ENCODE measurements at places on chromosomes 7 and 10. TPM values are rescaled to one million over a fixed set of nuclear protein-coding genes. Genes with fewer than 3 reads are reported as not detected.
A peak's percentile ranks its signal among the peaks of the same experiment; 100 is the strongest.

GRCh38 chr7:42993038-42993437, 60.9 kb downstream of the MRPL32 start:
- H3K4me1 ChIP-seq: no peaks in the 10 kb centered on the region
- H3K4me3 ChIP-seq: no peak overlapping the region
- no peak overlapping the region for H3K27ac ChIP-seq
- peaks cover 34% of the 10 kb centered on the region for H3K27me3 ChIP-seq
- H3K36me3 ChIP-seq: no peaks in the 10 kb centered on the region
- DNase-seq: no peak

DNA sequence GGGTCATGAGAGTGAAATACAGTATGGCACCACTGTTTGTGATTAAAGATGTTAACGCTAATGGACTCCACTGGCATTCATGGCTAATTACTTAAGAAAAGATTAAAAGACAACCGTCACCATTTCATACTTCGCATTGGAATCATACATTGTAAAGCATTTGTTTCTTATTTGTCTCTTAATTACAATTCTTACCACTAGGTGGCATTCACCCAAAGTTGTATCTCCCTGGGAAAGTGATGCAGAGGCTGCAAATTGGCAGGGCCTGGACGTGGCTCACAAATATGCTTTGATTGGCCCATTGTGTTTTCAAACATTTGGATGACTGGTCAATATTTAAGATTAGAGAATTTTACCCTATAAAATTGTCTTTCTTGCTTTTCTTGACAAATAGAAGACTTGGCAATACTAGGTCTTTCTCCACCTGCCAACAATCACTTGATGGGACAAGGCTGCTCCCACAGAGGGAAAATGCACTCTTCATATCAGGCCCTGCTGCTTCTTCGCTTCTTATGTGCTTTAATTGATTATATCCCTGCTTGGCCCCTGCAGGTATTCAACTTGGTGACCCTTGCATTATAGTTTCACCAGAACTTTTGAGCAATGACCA, 72.1 kb upstream of the STARD3NL start:
- no peaks in the 10 kb centered on the region for H3K36me3 ChIP-seq
- no peak overlapping the region for H3K27ac ChIP-seq
- no peak overlapping the region for H3K4me3 ChIP-seq
- no peak for DNase-seq

GRCh38 chr7:159067576-159068487, 76.8 kb downstream of the VIPR2 start:
- H3K36me3 ChIP-seq: no peaks in the 10 kb centered on the region
- peaks cover 19% of the 10 kb centered on the region for H3K4me1 ChIP-seq
- peak overlapping the region; percentile 29 for H3K4me3 ChIP-seq
- H3K27ac ChIP-seq: no peak overlapping the region
- H3K27me3 ChIP-seq: peaks cover 4% of the 10 kb centered on the region

- peaks cover 7% of the 10 kb centered on the region for H3K4me1 ChIP-seq
- no peak for DNase-seq
- H3K27ac ChIP-seq: no peak overlapping the region
Measured at GRCh38 chr10:80072584-80072983, 5.9 kb upstream of the TMEM254 start.

- H3K27ac ChIP-seq: no peak overlapping the region
- H3K27me3 ChIP-seq: peaks cover 7% of the 10 kb centered on the region
- peaks cover 7% of the 10 kb centered on the region for H3K36me3 ChIP-seq
- no peaks in the 10 kb centered on the region for H3K4me1 ChIP-seq
Measured at GRCh38 chr10:790821-791551, 101.5 kb upstream of the DIP2C start.

- peak overlapping the region; percentile 75 for H3K27ac ChIP-seq
- H3K4me3 ChIP-seq: peak overlapping the region; percentile 50
- H3K4me1 ChIP-seq: peaks cover 67% of the 10 kb centered on the region
- H3K36me3 ChIP-seq: peaks cover 7% of the 10 kb centered on the region
Measured at GRCh38 chr7:35725280-35725680, 30.3 kb upstream of the HERPUD2 start.

GRCh38 chr7:131095346-131095745, 232.3 kb upstream of the MKLN1 start:
- peaks cover 68% of the 10 kb centered on the region for H3K4me1 ChIP-seq
- H3K36me3 ChIP-seq: peaks cover 48% of the 10 kb centered on the region
- no peak overlapping the region for H3K27ac ChIP-seq
- DNase-seq: no peak
- no peak overlapping the region for H3K4me3 ChIP-seq

DNA sequence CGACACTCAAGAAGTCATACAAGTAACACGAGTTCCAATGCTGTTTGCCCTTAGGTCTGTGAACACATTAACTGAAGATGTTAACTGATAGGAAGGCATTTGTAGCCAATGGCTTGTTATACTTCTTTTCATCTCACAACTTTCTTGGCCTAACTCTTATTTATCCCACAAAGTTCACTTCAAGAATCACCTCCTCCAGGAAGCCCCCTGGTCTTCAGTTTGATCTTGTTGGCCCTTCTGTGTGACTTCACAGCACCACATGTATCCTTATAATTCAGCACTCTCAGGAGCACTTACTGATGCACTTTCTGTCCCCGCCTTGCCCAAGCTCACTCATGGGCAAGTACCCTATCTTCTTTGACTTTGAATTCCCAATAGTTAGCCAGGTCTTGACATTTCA, 159.6 kb downstream of the RAPGEF5 start:
- no peaks in the 10 kb centered on the region for H3K4me1 ChIP-seq
- no peak overlapping the region for H3K27ac ChIP-seq
- H3K4me3 ChIP-seq: no peak overlapping the region
- H3K27me3 ChIP-seq: no peaks in the 10 kb centered on the region
- DNase-seq: no peak

Gene ZNF248
- 5.5 TPM for total RNA-seq

DNA sequence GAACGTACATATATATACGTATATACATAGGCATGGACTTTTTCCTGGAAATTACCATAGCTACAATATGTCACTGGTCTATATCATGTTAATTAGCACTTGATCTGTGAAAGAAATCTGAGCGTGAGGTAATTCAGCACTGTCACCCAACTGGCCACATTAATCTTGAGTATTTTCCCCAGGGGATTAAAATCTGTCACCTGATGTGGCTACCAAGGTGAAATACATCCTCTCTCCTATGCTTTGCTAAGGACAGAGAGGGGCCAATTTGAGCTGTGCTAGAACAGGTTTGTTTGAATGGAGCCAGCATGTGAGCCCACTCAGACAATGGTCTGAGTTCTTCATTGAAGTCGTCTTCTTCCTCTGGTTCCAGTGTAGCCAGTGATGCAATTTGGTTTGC, 33.3 kb downstream of the CYCS start:
- H3K27ac ChIP-seq: no peak overlapping the region
- no peaks in the 10 kb centered on the region for H3K36me3 ChIP-seq
- H3K4me1 ChIP-seq: peaks cover 5% of the 10 kb centered on the region
- peaks cover 6% of the 10 kb centered on the region for H3K27me3 ChIP-seq
- DNase-seq: no peak

- peaks cover 9% of the 10 kb centered on the region for H3K4me1 ChIP-seq
- H3K27ac ChIP-seq: no peak overlapping the region
- H3K4me3 ChIP-seq: no peak overlapping the region
Measured at GRCh38 chr7:17774716-17775288, 165.5 kb downstream of the SNX13 start.

- peaks cover 8% of the 10 kb centered on the region for H3K36me3 ChIP-seq
- no peak overlapping the region for H3K4me3 ChIP-seq
- H3K27ac ChIP-seq: no peak overlapping the region
- no peaks in the 10 kb centered on the region for H3K27me3 ChIP-seq
- DNase-seq: no peak
Measured at GRCh38 chr7:106720641-106721040, 59.7 kb upstream of the CCDC71L start.

DNA sequence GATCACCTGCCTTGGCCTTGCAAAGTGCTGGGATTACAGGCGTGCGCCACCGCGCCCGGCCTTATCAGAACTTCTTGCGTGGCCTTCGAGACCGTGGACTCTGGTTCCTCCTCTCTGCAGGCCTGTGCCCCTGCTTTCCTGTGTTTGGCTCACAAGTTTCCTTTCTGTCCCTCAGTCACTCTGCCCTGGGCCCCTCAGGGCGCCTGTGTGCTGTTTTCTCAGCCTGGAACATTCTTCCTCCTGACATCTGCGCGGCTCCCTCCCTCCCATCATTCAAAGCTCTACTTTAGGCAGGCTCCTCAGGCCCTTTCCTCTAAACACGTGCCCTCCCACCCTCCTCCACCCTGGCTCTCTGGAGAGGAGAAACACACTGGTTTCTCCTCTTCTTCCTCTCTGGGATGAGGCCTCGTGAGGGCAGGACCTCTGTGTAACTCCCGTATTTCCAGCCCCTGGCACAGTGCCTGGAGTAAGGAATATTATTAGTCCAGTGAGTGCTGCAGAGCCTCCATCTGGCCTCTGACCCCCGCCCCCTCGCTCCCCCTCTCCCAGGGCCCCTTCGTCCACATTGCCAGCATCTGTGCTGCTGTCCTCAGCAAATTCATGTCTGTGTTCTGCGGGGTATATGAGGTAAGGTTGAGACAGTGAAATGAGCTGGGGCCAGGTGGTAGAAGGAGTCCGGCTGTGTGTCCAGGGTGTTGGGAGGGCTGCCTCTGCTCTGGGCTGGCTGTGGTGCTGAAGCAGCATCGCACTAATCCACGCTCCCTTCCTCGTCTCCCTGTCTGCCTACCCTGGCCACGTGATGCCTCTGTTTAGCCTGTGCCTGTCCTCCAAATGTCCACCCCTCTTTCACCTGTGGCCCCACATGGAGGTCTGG, 7.1 kb downstream of the CLCN1 start:
- no peaks in the 10 kb centered on the region for H3K27me3 ChIP-seq
- no peak overlapping the region for H3K27ac ChIP-seq
- H3K4me3 ChIP-seq: no peak overlapping the region
- H3K36me3 ChIP-seq: no peaks in the 10 kb centered on the region
- DNase-seq: no peak
- peaks cover 4% of the 10 kb centered on the region for H3K4me1 ChIP-seq

DNA sequence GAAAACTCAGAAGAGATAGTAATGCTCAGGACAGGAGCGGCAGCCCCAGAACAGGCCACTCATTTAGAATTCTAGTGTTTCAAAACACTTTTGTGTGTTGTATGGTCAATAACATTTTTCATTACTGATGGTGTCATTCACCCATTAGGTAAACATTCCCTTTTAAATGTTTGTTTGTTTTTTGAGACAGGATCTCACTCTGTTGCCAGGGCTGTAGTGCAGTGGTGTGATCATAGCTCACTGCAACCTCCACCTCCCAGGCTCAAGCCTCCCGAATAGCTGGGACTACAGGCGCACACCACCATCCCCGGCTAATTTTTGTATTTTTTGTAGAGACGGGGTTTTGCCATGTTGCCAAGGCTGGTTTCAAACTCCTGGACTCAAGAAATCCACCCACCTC, 65.9 kb upstream of the CAPZA2 start:
- H3K36me3 ChIP-seq: no peaks in the 10 kb centered on the region
- H3K4me3 ChIP-seq: no peak overlapping the region
- no peak for DNase-seq
- no peak overlapping the region for H3K27ac ChIP-seq

Gene OIT3
- total RNA-seq: not detected

Gene LIPF
- total RNA-seq: not detected

Gene NKX2-3
- total RNA-seq: not detected

Gene DEPP1
- total RNA-seq: 0.12 TPM

Gene TMEM225B
- 0.42 TPM for total RNA-seq

Data from activated naive CD8-positive, alpha-beta T cell treated with anti-CD3 and anti-CD28 coated beads for 36 hours (primary cell).